Activated gamma-delta T cell (primary cell): ENCODE measurements at places on chromosomes 2 and 18.

DNA sequence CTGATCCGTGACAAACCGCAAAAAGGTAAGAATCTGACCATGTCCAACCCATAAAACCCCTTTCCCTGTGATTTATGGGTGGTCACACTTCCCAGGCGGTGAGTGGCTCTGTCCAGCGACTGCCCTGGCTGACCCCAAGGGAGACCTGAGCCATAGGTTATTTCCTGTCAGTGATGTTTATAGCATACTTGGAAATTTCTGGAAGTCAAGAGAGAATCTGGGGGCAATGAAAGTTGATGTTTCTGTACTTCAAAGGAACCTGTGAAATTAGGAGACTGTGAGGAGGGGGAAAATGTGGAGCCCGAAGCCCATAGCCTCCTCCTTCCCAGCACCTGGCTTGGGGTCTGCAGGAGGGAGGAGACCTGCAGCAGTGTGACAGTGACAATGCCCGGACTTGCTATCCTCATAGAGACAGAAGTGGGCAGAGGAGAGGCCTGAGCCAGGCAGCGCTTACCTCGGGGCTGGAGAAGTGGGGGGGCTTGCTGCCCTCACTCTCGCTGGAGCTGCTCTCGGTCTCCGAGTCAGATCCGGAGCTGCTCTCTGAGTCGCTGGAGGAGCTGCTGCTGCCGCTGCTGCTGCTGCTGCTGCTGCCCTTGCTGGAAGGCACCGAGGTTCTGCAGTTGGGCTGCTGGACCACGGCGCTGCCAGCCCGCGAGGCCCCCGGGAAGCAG lies 111.3 kb upstream of the REV1 start:
- DNase-seq = no peak

DNA sequence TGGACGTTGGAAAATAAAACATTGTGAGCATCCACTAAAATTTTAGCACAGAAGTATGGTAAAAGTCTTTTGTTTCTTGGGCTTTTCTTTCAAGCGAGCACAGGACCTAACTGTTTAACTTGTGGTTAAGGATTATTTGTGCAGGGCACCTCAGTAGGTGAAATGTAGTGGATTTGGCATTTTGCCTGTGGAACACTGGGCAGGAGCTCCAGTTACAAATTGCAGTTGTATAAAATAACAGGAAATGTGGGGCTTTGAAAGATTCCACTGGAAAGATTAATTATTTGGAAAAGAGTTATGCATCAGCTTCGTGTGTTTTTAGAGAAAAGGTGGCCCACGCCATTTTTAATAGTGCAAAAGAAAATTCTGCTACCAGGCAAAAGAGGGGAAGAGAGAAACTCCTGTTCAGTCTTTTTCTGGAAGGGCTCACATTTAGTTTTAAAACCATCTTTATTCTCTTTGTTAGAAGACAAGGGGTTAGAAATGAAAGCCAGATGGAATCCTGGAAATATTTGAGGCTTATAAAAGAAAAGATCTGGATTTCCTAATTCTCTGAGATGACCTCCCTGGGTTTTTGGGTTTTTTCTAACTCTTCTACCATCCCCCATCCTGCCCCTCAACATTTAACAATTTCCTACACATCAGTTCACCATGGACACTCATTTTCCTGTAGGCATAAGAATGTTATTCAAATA lies 144.3 kb upstream of the SERTAD2 start:
- DNase-seq = no peak

GRCh38 chr2:195413944-195414343 lies 243.1 kb upstream of the SLC39A10 start:
- DNase-seq = no peak

DNA sequence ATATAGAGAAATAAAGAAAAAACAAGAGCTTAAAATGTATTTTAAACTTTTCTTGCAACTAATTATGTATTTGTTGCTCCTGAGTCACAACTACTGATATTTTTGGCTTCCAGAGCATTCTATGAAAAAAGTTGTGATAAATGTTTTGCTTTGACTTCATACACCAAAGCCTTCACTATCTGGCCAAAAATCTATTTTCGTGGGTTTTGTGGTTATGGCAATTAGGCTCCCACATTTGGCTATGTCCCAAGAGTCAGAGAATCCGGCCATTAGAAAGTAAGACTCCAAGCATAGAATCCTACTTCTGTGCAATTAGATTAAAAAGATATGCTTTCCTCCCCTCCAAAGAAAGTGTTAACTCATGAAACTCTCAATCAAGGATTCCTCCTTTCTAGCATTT lies 1456.1 kb upstream of the ACVR2A start:
- DNase-seq = no peak

DNA sequence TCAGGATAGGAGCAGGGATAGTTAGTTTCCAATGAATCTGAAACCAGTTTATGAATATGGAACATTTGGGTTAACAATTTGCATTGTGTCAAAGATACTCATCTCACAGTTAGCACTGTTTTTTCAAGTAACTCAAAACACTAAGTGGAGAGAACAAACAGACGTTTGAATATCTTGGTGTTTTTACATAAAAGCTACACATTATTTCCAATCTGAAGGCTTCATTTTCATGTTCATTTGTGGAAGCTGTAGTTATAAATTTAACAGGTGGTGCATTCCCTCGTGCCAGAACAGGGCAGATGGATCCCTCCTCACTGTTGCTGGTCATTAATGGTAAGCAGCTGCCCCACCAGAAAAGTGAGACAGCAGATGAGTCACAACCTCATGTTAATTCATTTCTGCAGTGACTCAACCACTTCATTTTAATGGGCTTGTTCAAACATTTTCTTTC lies 286.9 kb downstream of the TMX3 start:
- DNase-seq = no peak

GRCh38 chr2:7502336-7502735 lies 585.1 kb downstream of the RNF144A start:
- no peak for DNase-seq

- DNase-seq = no peak
Measured at GRCh38 chr2:74573747-74574562, 19.4 kb downstream of the DOK1 start.

DNA sequence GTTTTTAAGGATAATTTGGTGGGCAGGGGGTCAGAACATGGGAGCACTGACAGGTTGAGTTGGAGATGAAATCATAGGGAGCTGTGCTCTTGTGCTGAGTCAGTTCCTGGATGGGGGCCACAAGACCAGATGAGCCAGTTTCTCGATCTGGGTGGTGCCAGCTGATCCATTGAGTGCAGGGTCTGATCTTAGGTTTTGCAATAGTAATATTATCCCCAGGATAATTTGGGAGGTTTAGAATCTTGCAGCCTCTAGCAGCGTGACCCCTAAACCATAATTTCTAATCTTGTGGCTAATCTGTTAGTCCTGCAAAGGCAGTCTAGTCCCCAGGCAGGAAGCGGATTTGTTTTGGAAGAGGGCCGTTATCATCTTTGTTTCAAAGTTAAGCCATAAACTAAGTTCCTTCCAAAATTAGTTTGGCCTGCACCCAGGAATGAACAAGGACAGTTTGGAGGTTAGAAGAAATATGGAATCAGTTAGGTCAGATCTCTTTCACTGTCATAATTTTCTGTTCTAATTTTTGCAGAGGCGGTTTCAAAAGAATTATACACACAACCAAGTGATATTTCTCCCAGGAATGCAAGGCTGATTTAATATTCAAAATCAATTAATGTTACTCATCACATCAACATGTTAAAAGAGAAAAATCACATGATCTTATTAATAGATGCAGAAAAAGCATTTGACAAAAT lies 23.0 kb downstream of the DBI start:
- DNase-seq = no peak

DNA sequence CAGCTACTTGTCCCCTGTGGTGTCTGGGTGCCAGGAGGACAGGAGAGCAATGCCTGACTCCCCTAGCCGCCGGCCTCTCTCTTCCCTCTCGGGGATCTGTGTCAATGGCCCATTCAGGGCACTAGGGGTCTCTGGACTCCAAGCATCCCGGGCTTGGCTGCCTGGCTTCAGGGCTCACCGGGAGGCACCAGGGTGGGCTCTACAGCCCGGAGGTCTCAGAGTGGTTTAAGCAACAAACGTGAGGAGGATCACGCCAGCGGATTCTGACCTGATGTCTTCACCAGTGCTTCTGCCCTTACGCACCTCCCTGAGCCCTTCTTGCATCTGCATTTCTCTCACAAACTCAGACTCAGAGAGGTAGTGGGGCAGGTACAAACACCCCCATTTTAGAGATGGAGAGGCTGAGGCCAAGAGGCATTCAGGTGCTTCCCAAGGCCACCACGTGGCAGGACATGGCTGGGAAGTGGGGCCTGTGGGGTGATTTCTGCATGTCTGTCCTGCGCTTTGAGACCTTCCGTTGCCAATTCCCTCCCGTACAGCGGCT lies 243.0 kb downstream of the CELF4 start:
- no peak for DNase-seq

DNA sequence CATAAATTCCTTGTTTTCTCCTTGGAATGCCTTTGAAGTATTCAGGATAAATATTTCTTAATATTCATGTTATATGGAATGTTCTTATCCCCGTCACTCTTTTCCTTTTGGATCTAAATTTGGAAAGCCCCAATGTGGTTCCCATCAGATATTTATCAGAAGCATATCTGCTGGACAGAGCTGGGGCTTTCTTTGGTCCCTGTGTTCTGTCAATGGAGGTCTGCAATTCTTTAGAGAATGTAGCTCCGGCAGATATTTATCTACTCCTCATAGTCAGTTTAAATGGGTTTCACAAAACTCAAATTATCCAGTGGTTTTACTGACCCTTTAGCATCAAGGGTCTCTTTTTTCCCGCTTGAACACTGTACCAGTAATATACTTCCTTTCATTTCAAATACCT lies 167.8 kb upstream of the SCN7A start:
- no peak for DNase-seq

- DNase-seq = no peak
Measured at GRCh38 chr18:23722646-23723045, 33.4 kb downstream of the LAMA3 start.

DNA sequence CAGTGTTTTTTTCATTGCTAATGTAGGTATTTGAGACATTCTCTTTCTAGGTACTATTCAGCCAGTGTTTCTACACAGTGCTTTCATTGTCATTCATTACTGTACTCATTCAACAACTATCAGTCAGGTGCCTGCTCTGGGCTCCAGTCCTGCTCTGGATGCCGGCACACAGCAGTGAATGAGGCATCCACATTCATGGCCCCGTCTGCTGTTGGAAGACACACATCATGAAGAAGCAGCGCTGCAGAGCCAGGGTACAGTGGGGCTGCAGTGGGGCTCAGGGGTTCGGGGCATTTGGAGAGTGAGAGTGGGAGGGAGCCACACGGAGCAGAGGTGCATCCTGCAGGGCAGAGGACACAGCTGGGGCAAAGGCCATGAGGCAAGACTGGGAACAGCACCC lies 737.2 kb upstream of the RAB6C start:
- DNase-seq = no peak

- no peak for DNase-seq
Measured at GRCh38 chr18:79801641-79802040, 3.9 kb downstream of the KCNG2 start.

- no peak for DNase-seq
Measured at GRCh38 chr2:137202318-137202717, 437.0 kb downstream of the THSD7B start.

- DNase-seq = no peak
Measured at GRCh38 chr2:209260281-209260680, 163.6 kb upstream of the MAP2 start.
